ENCODE measurements at places on chromosomes 6 and 20.
A peak's percentile ranks its signal among the peaks of the same experiment; 100 is the strongest.

- no peak for DNase-seq
These were observed 18.7 kb downstream of the LEMD2 start for GRCh38 chr6:33770124-33770832.

- DNase-seq, result no peak
These were observed 169.5 kb upstream of the CENPW start for GRCh38 chr6:126170433-126170832.

GRCh38 chr20:42634156-42634555, 555.5 kb downstream of the PTPRT start:
- no peak for DNase-seq

- no peak for DNase-seq
These were observed 29.8 kb upstream of the MOCS1 start for GRCh38 chr6:39964094-39964493.

DNA sequence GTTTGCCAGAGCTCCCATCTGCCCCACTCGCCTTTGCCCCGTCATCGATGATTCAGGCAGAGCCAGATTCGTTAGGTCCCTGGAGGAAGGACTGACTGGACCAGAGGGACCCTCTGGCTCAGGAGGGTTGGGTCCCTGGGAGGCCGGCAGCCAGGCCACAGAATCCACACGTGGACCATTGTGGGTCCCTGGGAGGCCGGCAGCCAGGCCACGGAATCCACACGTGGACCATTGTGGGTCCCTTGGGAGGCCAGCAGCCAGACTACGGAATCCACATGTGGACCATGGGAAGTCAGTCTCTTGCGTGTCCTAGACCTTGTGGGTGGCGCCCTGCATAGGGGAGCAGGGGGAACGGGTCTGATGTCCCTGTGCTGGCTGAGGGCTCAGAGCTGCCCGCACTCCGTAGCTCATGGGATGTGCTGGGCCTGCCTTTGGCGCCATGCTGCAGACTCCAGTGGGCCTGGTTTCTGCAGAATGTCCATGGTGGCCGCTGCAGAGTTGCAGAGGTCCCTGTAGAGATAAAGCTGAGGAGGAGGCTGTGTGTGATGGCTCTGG, 23.5 kb downstream of the UCKL1 start:
- no peak for DNase-seq

DNA sequence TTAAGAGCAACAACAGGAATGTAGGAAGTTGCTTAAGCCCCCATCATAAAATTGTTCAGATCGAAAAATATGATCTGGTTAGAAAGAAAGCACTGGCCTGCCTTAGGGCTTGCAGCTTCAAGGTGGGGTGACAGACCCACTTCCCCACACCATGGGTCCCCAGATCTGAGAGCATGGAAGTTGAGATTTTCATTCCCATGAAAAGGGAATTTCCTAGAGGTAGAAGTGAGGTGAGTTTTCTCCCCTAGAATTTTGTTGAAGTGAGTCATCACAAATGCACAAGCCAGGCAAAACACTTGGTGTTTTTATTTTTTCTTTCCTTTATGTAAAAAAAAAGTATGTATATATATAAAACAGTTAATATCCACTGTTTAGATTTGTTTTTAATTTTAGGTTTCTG, 213.6 kb upstream of the SUPT3H start:
- peak; percentile 32 for DNase-seq

- DNase-seq, result no peak
These were observed 398.6 kb downstream of the KHDRBS2 start for GRCh38 chr6:61887423-61887822.

DNA sequence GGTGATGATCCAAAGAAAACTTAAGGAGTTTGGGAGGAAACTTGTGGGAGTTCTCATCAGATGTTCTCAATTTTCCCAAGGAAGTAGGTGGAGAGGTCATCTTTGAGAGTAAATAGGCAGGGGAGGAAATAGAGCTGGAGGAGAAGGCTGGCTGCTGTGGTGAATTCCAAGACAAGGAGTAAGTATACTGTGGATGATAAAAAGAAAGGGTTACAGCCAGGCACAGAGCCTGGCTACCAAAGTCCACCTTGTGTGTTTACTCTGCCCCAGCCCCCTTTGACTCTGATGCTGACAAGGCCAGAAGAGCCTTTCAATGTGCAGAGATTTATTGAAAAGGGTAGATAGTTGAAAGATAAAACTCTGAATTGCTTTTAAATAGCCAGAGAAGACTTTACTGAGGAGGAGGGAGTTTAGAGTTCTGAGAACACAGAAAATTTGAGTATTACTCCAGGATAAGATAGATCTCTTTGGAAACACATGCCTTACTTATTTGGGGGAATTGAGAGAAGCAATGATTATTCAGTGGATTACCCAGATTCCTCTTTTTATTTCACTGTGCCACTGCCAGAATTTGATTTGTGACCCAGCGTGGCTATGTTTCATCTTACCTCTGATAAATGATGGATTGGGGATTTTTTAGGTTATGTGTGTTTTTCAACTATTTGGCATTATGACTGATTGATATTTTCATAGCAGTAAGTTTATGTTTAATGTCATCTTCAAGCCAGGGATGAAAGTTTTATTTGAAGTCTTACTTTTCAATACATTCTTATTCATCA, 182.6 kb upstream of the JAG1 start:
- no peak for DNase-seq

DNA sequence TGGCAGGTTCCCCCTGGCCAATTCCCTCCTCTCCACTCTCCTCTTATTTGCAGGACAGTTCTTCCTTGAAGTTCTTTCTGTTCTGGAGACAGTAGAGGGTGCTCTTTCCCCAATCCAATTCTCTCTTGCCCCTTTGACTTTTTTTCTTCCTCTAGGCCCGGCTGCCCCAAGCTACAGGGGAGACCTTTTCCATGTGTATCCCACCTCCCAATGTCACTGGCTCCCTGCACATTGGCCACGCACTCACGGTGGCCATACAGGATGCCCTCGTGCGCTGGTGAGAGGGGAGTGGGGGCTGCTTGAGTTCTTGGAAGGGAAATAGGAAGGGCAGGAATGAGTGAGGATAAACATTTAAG, 1.5 kb downstream of the VARS2 start:
- DNase-seq, result peak; percentile 71

- DNase-seq, result no peak
These were observed 207.1 kb upstream of the HTR1E start for GRCh38 chr6:86730216-86730615.

GRCh38 chr20:34567892-34568865, 9.7 kb downstream of the MAP1LC3A start:
- DNase-seq, result no peak

DNA sequence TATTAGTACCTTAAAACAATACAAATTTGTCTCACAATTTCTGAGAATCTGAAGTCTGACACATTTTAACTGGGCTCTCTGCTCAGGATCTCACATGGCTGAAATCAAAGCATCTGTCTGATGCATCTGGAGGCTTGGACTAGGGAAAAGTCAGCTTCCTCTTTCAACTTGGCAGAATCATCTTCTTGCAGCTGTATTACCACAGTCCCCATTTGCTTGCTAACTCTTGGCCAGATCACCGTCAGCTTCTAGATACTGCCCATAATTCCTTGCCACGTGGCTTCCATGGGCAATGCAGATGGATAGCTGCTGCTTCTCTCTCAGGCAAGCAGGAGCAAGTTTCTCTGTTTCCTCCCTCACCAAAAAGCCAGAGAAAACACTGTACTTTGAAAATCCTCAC, 1106.4 kb upstream of the CITED2 start:
- peak; percentile 71 for DNase-seq

GRCh38 chr6:117547688-117548621, 54.4 kb downstream of the GOPC start:
- DNase-seq, result peak; percentile 54

- no peak for DNase-seq
These were observed 822 bp downstream of the FOXQ1 start for GRCh38 chr6:1312473-1313367.

DNA sequence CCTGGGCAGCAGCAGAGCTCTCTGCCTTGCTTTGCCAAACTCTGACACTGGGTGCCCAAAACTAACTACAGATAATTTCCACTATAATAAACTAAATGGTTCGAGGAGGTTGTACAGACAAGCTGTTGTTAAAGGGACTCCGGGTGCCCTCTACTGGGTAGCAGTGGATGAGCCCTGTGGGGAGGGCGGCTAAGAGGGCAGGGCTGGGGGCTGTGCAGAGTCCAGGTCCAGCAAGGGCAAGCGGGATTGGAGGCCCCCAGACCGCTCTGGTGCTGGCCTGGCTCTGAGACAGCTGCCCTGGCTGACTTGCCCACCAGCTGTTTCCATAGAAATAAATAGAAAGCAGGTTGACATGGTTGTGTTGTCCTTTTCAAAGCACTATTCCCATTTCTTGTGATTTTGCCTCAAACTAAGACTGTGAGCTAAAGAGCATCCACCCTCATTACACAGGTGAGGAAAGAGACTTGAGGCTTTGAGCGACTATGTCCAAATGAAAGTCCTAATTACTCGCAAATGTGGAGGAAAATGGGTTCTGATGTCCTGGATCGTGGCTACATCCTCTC, 167.6 kb upstream of the CST7 start:
- DNase-seq, result peak; percentile 36

DNA sequence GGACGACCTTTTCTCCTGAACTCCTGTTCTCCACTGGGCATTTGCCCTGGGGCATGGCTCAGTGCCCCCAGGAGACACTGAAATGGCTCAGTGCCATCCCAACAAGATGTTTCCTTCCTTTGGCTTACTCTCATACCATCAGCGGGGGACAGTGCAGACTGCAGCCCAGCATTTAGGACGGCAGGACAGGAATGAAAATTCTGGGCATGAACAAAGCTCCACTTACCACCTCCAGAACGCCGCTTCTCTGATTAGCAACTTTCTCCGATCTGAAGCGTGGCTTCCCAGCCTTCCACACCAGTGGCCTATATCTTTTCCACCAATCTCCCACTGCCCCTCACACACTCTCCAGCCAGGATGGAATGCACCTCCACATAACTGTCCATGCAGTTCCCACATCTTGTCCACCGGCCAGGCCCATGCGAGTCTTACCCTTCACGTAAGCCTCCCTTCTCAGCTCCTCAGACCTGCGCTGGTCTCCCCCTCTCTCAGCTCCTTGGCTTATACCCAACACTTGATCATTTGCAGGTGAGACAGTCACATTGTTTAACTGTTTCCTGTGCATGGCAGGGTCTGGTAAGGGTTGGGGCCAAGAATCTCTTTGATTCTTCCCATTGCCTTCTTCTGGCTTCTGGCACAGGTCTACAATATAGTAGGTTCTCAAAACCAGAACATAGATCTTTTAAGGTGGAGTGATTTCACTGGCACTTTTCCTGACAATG, 114.5 kb downstream of the FYN start:
- DNase-seq, result no peak

Measured in IMR-90 (cell line).